GM04503 (cell line): ENCODE measurements at places on chromosomes 1 and 21.
A peak's percentile ranks its signal among the peaks of the same experiment; 100 is the strongest.

DNA sequence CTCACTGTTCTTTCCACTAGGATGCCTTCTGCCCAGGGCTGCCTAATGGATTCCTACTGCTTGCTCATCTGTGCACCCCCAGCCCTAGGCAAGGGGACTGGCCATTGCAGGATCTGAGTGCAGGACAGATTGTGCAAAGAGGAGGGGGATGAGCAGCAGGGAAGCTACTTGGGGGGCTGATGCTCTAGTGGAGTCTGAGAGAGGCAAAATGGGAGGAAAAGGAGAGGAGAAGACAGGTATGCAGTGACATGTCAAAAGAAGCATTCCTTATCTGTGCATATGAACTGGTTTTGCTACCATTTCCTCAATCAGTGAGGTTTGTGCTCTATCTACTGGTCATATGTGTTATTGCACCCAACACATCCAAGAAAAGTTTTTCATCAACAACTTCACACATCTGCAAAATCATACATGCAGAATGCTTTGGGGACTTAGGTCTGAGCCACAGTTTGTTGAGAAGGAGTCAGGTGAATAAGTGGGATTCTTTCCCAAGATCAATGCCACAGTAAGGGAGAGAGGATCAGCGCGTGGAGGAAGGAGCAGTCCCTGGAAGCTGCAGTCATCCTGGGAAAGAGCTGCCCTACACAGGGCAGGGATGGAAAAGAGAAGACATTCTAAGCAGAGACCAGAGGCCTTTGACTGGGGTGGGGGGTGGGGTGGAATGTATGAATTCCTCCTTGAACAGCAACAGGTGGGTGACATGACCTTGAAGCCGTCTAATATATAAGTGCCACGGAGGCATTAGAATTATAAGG is 14.4 kb downstream of the SLC5A9 start:
- peak; percentile 3 for DNase-seq

DNA sequence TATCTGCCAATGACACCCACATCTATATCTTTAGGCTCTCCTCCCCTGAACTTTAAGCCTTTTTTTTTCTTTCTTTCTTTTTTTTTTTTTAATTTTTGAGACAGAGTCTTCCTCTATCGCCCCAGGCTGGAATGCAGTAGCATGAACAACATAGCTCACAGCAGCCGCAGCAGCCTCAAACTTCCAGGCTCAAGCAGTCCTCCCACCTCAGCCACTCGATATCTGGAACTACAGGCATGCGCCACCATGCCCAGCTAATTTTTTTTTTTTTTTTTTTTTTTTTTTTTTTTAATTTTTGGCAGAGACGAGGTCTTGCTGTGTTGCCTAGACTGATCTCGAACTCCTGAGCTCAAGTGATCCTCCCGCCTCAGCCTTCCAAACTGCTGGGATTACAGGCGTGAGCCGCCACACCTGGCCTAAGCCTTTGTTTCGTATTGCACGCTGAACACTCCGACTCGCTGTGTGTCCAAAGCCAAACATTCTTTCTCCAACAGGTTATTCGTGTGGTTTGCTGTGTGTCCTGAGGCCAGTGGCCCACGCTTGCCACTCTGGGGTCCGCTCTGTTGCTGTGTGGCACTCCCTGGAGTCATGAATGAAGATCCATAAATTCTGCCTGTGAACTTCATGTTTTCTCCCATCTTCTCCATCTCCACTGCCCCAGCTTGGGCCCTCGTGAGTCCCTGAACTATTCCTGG is 119.4 kb downstream of the CAMTA1 start:
- DNase-seq: no peak

DNA sequence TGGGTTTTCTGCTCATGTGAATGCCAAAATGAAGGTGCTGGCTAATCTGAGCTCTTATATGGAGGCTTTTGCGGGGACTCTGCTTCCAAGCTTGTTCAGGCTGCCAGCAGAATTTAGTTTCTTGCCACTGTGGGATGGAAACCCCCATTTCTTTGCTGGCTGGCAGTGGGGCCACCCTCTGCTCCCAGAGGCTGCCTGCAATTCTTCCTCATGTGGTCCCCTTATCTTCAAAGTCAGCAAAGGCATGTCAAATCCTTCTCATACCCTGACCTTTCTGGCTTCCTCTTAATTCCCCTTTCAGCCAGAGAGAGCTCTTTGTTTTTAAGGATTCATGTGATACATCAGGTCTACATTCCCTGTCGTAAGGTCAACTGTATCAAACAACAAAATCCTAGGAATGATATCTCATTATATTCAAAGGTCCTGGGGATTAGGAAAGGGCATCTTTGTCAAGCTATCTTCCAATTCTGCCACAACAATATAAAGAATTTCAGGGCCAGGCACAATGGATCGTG is 5.2 kb upstream of the GPR161 start:
- DNase-seq: no peak

- no peak for DNase-seq
Observed at GRCh38 chr1:33622757-33623156, 150.3 kb downstream of the ZSCAN20 start.

- no peak for DNase-seq
Observed at GRCh38 chr1:70227439-70227838, 6.3 kb downstream of the SRSF11 start.

DNA sequence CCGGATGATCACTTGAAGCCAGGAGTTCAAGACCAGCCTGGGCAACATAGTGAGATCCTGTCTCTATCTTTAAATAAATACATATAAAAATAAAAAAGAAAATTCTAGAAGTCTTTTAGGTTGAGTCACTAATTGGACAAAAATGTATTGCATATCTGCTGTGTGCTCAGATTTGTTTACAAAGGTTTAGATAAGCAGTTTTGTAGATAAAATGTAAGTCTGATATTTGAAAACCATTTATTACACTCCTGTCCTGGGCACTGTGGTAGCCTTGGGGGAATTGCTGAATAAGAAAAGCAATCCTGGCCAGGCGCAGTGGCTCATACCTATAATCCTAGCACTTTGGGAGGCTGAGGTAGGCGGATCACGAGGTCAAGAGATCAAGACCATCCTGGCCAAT is 11.6 kb downstream of the GMEB1 start:
- no peak for DNase-seq

- no peak for DNase-seq
Observed at GRCh38 chr1:96060621-96061020, 661.0 kb upstream of the PTBP2 start.

DNA sequence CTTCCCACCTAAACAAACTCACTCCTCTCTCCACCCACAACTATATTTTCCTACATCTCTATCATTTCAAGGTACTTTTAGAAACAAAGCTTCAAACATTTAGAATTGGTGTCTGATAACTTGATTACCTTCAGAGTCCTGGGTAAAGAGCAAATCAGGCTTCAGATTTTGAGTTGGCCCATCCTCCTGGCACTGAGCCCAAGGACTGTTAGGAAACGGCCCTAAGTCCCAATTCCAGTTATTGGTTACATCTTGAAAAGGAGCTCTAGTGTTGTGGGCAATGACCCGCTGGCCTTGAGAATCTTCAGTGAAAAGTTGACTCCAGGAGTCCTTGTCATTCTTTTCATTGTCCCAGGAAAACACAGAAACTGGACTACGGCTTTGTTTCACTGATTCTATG is 15.1 kb downstream of the MTFR1L start:
- no peak for DNase-seq

GRCh38 chr1:167648978-167649744 is 19.1 kb downstream of the RCSD1 start:
- DNase-seq: no peak

- no peak for DNase-seq
Observed at GRCh38 chr1:207983044-207983635, 72.2 kb upstream of the CD34 start.

DNA sequence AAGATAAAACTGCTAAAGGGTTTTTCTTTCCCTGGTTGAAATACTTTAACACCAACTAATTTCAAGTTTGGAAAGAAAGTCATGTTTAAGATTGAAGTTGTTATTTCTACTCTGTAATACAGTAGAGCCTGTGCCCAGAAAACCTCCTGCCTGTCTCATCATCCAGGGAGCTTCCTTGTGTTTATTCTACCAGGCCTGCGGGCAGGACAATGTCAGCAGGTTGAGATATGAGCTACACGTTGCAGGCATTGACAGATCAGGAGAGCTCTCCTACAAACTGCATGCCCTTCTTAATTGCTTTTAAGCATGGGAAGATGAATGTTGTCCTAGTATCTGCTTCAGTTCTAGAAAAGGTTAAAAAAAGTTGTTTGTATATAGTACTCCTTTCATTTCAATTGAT is 43.1 kb upstream of the CTBS start:
- no peak for DNase-seq

GRCh38 chr1:30719406-30720270 is 3.7 kb downstream of the MATN1 start:
- DNase-seq: no peak

GRCh38 chr1:152654110-152654509 is 9.1 kb upstream of the LCE2D start:
- no peak for DNase-seq
